ENCODE measurements at places on chromosomes 4 and X.

DNA sequence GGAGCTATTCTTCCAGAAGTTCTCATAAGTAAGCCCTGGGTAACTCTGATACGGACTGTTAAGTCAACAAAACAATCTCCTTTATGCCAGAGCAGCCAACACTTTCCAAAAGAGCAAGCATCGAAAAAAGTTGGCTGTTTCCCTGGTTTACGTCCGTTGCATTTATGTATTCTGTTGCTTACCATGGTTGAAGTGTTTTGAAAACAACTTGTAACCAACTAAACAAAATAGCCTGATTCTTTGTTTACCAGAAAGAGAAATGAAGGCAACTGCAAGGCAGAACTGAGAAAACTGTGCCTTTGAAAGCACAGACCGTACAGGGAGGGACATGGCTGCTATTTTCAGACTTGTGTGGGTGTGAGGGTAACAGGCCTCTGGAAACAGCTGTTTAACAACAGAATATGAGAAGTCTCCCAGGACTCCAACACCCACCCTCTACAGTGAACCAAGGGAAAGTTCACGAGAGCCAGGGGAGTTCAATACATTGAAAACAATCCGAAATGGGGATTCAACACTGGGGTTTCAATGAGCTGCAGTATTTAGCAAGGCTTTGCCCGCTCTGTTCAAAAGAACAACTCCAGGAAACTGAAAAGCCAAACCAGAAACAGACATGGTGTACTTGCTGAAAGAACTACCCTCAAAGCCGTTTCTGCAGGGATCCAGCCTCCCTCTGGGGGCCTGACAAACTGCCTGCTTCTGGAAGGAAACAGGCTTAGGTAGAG, 95.8 kb upstream of the EGFL6 start:
- DNase-seq, result no peak

- no peak for DNase-seq
These were observed 67.6 kb upstream of the CTSO start for GRCh38 chr4:156021298-156021697.

DNA sequence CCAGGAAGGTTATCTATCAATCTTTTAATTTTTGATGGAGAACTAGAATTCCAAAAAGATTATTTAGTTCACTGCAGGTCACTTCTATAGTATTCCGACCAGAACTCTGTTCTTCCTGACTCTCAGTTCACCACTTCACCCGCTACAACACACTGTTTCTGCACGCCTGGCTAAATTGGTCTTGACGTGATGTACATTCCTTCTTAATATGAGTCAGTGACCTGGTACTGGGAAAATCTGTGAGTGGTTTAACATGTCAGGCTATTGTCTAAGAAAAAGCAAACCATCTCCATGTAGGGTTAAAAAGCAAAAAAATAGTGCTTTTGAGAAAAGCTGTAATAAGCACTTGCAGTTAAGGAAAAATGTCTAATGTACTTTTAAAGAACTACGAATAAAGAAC, 120.4 kb downstream of the NDST3 start:
- DNase-seq, result no peak

DNA sequence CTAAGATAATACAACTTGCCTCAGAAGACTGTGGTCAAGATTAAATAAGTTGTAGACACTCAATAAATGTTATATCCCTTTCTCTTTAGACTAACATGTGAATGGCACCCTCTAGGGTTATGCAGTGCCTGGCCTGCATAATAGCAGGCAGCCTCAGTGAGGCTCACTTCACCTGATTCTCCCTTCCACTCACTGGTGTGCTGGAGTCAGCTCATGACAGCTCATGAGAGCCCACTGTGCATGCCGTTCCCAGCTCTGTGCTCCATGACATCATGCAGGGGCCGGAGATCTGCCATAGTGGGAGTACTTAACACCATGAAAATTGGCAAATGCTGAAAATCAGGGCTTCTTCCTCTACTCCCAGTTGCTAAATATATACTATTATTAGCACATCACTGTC, 64.5 kb downstream of the TEC start:
- no peak for DNase-seq

DNA sequence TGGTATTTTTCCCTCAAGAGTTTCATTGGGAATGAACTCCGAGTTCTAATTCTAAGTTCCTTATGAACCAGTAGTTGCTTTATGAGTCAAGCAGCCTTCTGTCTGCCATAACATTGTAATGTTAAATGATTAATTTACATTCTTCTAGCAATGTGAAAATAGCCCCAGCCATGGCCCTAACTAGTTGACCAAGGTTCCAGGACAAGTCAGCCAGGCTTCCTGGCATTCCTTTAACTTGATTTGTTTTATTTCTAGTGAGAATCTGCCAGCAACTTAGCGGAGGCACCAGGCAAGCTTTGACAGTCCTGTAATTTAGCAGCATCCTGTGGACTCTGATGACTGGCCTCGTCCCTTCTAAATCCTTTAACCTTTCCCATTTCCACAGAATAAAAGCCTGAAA, 69.0 kb downstream of the GLRA2 start:
- no peak for DNase-seq

DNA sequence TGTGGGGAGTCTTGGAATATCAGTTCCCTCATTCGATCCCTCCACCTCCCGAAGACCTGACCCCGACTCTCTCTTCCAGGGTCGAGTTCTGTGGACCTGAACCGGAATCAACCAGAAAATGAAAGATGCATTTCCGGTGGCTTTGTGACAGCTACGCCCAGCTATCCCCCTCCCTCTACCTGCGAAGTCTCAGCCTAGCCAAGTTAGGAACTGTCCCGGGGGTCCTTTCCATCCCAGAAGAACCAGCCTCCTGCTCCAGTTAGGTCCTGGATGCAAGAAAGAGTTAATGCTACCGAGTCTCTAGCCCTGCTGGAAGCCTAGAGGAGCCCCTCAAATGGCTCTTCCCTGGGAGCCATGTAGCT, 13.4 kb upstream of the ETDC start:
- DNase-seq, result no peak

DNA sequence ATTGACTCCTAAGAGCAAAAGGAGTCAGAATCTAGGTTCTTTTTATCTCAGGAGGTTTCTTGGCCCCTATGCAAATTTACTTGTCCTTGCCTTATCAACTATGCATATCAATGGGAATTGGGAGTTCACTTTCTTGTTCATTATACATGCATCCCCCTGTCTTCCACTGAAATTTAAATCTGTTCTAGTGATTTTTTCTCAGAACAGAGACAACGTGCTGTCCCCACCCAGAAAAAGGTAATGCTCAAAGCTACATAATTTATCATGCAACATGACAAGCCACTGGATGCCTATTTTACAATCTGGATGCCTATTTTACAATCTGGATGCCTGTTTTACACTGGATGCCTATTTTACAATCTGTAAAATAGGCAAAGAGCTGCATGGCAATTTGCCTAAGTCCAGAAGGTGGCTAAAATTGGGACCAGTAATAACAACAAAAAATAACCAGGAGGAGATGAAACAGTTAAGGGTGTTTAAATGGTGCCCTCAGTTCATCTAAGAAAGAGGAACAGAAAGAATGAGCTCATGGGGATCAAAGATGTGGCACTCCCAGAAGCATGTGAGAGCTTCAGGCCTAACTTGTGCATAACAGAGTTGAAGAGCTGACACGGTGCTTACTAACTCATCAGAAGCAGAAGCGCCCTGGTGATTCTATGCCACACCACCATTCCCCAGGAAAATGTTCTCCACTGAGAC, 537.8 kb upstream of the BOD1L1 start:
- DNase-seq, result no peak

- no peak for DNase-seq
These were observed 93.9 kb upstream of the CBR4 start for GRCh38 chr4:169103966-169104412.

DNA sequence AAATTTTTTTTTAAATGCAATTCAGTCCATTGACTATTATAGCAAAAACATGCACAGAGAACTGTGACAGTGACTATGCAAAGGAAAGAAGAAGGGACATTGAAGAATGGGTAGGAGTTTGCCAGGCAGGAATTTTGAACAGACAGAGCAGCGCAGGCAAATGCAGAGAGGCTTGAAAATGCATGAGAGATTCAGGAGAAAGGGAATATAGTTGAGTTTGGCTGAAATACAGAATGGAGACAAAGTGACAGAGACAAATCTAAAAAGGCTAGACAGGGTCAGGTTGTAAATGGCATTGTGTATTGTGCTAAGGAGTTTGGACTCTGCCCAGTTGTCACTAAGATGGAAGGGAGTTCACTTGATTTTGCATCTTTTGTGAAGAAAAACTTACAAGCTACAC, 42.4 kb upstream of the IL21 start:
- DNase-seq, result no peak

DNA sequence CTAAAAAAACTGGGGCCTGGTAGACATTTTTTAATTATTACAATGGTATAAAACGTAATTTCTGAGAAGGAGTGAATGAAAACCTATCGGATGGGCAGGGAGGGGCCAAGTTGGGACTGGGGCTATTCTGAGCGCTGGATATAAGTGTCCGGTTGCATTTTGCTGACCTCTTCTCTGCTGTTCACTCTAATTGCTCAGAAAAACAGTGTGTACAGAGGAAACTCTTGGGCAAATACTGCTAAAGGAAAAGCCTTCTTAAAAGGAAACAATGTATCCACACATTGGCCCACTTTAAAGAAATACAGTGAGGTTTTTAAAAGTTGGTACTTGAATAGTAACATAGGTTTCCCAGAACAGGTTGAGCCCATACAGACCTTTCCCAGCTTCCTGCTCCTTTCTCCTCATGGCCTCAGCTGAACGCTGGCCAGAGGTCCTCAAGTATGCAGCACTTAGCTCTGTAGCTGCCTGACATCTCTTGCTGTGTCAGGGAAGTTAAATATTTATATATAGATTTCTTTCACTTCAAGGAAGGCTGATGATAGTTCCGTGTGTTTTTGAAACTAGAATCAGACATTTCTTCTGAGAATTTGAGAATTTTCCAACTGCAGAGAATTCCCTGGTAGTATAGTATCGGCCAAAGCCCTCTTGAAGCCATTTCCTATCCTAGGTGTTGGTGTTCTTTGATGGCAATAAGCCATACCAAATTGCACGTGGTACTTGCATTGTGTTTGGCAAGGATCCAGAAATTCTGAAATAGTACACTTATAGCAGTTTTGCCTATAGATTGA, 97.1 kb upstream of the SLC4A4 start:
- DNase-seq, result no peak

- DNase-seq, result no peak
These were observed 284.0 kb downstream of the BCOR start for GRCh38 chrX:39813631-39814277.

GRCh38 chr4:162059656-162060055, 104.1 kb downstream of the FSTL5 start:
- DNase-seq, result no peak

GRCh38 chrX:33183361-33183760, 28.0 kb downstream of the DMD start:
- DNase-seq, result no peak

GRCh38 chrX:38965888-38966287, 164.6 kb downstream of the MID1IP1 start:
- no peak for DNase-seq

GRCh38 chrX:15073313-15073712, 196.6 kb downstream of the ASB9 start:
- DNase-seq, result no peak

GRCh38 chr4:171639540-171639939, 173.7 kb upstream of the GALNTL6 start:
- DNase-seq, result no peak

GRCh38 chrX:39766855-39767254, 330.9 kb downstream of the BCOR start:
- no peak for DNase-seq

DNA sequence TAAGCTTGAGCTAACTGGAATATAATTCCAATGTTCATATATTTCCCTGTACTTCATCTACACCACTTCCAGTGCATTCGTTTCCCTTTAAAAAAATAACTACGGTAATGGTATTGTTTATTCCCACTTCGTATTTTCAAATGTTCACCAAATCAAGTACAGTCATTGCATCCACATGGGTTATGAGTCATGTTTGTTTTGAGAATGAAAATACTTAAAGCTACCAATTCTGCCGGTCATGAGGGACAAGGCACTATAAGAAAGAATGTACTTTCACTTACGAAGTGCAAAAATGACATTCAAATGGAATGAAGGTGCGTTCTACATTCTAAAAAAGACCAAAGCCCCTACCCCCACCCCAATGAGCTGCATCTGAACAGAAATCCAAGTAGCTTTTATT, 174.4 kb upstream of the FGF13 start:
- no peak for DNase-seq

DNA sequence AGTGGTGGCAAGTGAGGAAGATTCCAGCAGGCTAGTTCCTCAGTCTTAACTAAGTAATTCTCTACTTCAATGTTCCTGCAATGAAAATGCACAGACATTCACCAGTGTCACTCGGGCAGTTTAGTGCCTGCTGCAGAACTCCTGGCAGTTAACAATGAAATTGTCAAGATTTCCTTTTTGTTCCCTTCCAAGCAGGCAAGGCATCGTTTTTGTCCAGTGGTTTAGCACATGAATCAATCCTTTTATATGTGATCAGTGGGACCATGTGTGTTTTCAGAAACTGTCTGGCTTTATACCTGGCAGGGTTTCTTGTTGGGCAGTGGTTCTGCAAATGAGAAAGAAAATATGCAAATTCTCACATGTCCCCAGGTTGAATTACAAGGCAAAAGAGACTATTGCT, 122.2 kb downstream of the GBA3 start:
- DNase-seq, result no peak

DNA sequence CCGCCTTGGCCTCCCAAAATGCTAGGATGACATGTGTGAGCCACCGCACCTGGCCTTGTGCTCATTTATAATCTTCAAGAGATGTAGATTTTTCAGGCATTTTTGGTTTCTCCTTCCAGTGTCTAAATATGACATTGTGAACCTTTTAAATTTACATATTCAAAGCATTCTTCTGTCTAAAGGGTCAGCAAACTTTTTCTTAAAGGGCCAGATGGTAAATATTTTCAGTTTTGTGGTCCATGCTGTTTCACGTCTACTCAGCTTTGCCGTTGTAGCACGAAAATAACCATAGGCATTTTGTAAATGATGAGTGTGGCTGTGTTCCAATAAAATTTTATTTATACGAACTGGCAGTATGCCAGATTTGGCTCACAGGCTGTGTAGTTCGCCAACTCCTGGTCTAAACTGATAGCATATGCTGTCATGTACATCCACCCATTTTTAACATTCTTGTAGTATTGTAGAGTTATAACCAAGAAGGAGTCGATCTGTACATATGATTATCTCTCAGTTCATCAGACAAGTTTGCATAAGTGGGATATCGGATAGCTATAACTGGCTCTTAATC, 12.7 kb upstream of the GCNA start:
- DNase-seq, result no peak

DNA sequence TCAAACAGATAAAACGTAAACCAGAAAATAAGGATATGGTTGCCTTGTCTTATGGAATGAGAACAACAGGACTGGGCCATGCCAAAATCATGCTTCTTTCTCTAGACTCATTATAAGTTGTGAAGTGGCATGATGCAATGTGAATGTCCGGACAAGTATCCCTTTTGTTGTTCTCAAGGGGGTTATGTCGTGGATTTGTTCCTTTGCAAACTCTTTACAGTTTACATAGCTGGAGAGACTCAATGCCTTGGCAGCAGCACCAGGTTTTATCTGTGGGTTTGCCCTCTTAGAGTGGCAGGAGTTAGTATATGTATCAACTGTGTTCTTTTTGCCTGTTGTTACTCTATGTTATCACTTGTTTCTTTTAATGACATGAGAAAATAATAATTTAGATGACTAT, 41.4 kb downstream of the SPRY1 start:
- DNase-seq, result no peak

GRCh38 chrX:12548746-12549145, 242.5 kb upstream of the PRPS2 start:
- DNase-seq, result no peak

GRCh38 chr4:88158038-88158488, 376 bp downstream of the ABCG2 start:
- no peak for DNase-seq

Measured in stimulated activated CD4-positive, alpha-beta T cell treated with anti-CD3 and anti-CD28 coated beads, Interleukin-12 subunit alpha, Interleukin-12 subunit beta, amount 100 ng/mL, for 48 hours (primary cell).